ENCODE measurements at places on chromosomes 3 and 15.

- DNase-seq: no peak
These were observed 17.1 kb downstream of the TNFSF10 start for GRCh38 chr3:172506094-172506493.

- DNase-seq: peak; percentile 21
These were observed 187.9 kb downstream of the OPA1 start for GRCh38 chr3:193780810-193781478.

DNA sequence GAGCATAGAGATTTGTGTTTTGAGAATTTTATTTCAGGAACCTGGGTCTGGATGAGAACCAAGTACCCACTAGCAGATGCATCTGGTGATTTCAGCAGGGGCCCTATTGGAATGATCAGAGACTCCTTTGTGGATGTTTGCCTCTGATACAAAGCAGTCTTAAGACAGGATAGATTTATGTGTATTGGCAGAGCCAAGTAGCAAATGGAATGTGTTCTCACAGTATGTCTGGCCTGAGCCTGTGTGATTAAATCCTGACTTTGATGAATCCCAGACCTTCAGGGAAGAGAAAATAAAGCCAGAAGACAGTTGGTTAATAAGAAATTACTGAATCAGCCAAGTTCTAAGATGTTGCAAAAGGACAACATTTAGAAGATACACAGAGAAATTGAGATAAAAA lies 755.5 kb upstream of the SEMA6D start:
- no peak for DNase-seq

GRCh38 chr15:57857871-57858270 lies 151.4 kb downstream of the POLR2M start:
- DNase-seq: no peak

DNA sequence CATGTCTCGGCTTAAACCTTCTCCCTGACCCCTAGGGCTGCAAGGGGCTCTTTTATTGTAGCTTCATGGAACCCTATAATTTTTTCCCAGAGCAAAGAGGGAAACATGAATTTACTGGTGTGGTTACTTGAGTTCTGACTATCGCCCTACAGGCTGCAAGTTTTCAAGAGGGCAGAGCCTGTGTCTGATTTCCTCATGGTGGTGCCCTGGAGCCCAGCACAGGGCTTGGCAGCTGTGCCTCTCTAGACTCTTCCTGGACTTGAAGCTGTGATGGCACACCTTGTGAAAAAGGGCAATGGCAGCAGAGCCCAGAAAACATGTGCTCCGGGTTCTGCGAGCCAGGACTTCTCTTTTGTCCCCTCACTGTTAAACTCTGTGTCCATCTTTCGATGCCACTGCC lies 34.2 kb upstream of the TF start:
- DNase-seq: no peak

GRCh38 chr3:20015525-20015924 lies 3.5 kb upstream of the PP2D1 start:
- no peak for DNase-seq

DNA sequence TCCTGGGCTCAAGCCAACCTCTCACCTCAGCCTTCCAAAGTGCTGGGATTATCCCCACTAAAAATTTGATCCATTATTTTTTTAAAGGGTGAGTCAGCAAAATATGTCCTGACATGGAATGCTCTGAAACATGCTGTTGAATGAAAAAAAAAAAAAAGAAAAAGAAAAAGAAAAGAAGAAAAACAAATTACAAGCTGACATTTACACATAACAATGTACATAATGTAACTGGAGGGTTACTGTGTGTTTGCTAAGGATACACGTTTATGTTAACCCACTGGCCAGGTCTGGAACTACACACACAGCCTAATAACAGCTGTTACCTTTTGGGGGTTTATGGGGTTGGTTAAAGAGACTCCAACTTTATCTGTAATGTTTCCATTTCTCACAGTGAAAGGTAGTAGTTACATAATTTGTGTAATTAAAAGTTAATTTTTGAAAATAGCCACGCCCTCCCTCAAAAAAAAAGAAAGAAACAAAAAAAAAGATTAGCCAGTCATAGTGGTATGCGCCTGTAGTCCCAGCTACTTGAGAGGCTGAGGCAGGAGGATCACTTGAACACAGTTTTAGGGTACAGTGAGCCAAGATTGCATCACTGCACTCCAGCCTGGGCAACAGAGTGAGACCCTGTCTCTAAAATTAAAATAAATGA lies 3.1 kb upstream of the MESP2 start:
- DNase-seq: no peak

DNA sequence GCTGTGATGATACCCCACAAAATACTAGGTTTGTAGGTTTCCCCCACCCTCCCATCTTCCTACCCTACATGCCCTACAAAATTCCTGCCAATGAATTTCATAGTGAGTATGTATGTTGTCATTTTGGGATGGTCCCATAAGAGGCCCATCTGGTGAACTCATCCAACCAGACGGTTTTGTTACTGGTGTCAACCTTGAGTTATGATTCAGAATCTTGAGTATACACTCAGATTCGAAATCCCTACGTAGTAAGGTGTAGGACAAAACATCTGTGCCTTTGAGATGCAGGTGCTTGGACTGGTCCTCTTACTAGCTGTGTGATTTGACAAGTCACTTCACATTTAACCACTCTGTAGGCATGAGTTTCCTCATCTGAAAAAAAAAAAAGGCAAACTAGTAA lies 3.6 kb downstream of the SIAH2 start:
- DNase-seq: peak; percentile 70

DNA sequence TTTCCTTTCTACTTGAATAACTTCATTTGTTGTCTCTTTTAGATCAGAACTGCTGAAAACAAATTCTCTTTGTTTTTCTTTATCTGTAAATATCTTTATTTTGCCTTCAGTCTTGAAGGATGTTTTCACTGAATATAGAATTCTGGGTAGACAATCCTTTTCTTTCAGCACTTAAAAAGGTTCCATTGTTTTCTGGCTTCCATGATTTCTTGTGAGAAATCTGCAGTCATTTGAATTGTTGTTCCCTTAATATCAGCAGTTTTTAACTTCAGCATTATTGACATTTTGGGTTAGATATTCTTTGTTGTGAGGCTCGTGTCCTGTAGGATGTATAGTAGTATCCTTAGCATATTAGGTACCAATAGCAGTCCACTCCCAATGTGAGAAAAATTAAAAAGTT lies 65.8 kb downstream of the SV2B start:
- DNase-seq: no peak

DNA sequence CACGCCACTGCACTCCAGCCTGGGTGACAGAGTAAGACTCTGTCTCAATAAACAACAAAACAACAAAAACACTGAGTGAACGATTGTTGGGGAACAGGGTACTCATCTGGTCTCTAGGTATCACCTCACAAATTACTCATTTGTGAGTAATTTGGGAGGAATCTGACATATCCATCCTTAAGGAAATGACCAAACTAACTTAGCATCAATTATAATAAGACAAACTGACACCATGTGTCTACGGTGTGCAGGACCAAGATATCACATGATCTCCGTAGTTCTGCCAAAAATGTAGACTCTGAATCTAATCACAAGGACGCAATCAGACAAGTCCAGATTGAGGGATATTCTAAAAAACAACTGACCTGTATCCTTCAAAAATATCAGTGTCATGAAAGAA lies 12.0 kb upstream of the DAPK2 start:
- no peak for DNase-seq

GRCh38 chr15:90593499-90594158 lies 63.9 kb downstream of the CRTC3 start:
- no peak for DNase-seq

- no peak for DNase-seq
These were observed at the start of gene MYO5C for GRCh38 chr15:52295421-52296001. TSS of gene MYO5C (minus strand) at chr15:52295804. CDS start at chr15:52295636, 168 bp downstream.

DNA sequence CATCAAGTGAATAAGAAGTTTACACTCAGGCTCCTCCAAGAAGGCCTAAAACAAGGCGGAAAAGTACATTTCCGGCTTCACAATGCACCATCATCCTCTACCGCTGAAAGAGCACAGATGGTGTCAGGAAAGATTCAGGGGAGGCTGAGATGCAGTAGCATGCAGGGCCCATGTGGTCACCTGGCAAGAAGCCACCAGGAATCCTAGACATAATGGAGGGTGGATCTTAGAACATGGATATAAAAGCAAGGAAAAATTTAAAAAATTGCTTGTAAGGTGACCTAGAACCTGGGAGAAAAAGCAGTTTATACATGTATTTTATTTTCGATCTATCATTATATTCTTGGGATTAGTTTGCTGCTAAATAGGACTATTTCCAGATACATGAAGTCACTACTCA lies 21.9 kb upstream of the OTOL1 start:
- DNase-seq: no peak

- no peak for DNase-seq
These were observed 6.4 kb downstream of the CDAN1 start for GRCh38 chr15:42730536-42730935.

GRCh38 chr15:27017168-27017809 lies 46.3 kb downstream of the GABRG3 start:
- DNase-seq: peak; percentile 66

DNA sequence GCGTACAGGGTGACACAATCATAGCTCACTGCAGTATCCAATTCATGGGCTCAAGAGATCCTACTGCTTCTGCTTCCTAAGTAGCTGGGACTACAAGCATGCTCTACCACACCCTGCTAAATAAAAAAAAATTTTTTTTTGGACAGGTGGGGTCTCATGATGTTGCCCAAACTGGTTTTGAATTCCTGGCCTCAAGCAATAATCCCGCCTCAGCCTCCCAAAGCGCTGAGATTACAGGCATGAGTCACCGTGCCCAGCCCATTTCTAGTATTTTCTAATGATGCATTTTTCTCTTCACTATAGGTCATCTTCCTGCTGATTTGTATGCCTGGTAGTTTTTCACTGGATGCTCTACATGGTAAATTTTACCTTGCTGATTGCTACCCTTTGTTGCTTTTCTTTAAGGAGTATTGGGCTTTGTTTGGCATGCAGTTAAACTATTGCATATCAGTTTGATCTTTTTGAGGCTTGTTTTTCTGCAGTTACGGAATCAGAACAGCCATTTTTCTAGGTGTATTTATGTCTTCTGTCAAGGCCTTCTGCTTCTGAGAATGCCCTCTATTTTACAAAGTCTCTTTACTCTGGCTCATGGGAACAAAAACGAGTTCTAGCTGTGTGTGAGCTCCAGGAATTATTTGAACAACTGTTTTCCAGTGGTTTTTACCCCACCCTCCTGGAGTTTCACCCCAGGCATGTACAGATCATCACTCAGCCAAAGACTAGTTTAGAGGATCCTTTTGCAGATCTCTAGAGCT lies 14.2 kb upstream of the NPTN start:
- no peak for DNase-seq

- no peak for DNase-seq
These were observed 173.6 kb downstream of the MECOM start for GRCh38 chr3:169489775-169490546.

GRCh38 chr3:26712211-26713026 lies 89.8 kb downstream of the LRRC3B start:
- peak; percentile 45 for DNase-seq

GRCh38 chr15:50702762-50703334 lies 16.3 kb upstream of the TRPM7 start:
- no peak for DNase-seq

- no peak for DNase-seq
These were observed 6.3 kb downstream of the FAM81A start for GRCh38 chr15:59444081-59444835.

Data from activated CD4-positive, alpha-beta T cell treated with anti-CD3 and anti-CD28 coated beads, Interleukin-2, amount 50 U/mL, for 16 hours (primary cell).